ENCODE measurements at places on chromosomes 6 and 20.

GRCh38 chr20:34127792-34128191 is 15.7 kb upstream of the EIF2S2 start:
- no peak for DNase-seq

GRCh38 chr6:41591122-41591521 is 44.9 kb downstream of the FOXP4 start:
- no peak for DNase-seq

GRCh38 chr6:87049779-87050178 is 45.1 kb downstream of the CGA start:
- DNase-seq: no peak

DNA sequence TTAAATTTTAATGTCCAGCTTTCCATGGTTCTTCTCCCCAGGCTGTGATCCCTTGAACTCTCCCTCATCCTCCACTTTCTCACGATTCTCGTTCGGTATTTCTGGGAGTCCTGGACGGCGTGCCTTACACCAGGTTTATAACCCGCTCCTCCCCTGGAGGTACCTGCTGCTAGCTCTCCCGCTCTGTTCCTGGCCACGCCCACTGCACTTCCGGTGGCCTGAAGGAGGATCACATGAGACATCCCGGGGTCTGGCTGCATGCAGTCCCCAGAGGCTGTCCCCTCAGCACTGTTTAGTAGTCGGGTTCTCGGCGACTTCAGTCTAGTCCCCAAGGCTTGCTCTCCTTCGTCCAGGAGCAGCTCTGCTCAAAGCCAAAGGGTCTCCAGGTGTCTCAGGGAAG is 28.4 kb upstream of the GCLC start:
- no peak for DNase-seq

DNA sequence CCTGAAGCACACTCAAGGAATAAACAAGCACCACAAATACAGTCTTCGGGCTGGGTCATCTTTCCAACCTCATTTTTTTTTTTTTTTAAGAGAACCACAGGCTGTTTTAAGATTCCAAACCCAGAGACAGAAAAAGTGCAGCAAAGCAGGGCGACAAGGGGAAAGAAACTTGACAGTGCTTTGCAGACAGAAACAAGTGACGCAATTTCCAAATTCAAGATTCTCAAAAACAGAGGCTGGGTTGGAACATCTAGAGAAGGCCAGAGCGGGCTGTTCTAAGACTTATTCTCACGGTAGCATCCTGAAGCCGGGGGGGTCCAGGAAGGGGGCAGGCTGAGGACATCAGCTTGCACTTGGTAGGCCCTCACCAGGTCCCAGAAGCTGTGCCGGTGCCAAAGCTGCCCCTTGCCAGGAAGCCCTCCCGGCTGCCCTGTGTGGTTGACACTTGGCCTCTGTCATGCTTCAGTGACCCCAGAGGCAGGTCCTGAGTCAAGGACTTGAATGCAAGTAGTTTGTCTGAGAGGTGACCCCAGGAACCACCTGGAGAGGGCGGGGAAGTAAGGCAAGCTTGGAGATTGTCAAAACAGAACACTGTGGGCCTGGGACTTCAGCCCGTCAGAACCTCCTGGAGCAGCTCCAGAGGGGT is 50.5 kb downstream of the BMP7 start:
- DNase-seq: no peak

DNA sequence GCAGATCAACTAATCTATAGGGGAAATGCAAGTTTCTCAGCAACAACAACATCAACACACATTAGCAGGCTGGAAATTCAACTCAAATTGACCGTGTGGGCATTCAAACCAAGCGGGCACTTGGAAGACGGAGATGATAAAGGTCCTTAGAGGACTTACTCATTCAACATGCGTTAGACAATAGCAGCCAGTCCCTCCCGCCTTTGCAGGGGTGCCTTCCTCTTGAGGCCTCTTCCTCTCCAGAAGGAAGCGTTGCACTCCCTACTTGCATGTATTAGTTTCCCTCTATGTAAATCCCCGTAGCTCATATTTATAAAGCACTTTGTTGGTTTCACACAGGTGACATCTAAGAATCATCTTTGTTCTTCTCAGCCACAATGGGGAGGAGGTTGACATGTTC is 300.8 kb upstream of the STXBP5 start:
- DNase-seq: no peak

DNA sequence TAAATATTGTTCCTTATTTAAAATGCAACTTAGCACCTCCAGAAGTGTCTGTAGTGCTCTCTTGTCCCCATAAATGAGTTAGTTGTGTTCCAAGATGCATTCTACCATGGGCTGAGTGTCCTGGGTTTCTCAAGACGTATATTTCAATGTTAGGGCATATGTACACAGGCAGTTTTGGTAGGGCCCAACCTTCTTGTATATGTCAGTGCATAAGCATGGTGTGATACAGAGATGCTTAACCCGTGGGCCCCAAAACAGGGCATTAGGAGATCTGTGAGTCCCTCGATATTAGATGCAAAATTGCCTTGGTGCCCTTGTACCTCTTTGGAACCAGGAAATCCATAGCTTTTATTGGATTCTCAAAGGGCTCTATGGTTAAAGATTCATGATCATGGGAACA is 91.5 kb upstream of the HIVEP1 start:
- DNase-seq: no peak

DNA sequence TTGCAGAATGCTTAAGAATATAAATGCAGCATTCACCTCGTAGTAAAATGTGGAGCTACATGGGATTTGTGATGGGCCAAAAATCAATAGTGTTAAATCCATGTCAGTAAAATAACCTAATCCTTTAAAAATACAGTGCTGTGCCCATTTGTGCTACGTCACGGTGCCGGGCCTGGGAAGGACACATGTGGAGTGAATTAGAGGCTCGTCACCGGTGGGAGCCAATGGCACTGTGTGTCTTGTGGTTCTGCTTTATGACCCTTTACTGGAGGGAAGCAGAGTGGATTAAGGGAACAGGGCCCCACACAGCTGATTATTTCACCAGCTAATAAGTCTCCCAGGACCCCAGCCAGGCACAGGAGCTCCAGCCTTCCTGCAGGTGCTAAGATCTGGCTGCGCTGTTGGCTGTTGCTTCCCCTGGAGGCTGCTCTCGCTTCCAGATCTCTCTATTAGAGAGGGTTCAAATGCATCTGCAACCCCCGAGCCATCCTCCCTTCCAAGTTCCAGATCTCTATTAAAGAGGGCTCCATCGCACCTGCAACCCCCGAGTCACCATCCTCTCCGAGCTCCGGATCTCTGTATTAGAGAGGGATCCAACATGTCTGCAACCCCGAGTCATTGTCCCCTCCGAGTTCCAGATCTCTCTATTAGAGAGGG is 405.8 kb downstream of the CDH4 start:
- DNase-seq: no peak

- DNase-seq: no peak
Measured at GRCh38 chr6:56875961-56876360, 78.9 kb upstream of the BEND6 start.

GRCh38 chr20:56865055-56865454 is 235.9 kb downstream of the TFAP2C start:
- no peak for DNase-seq

GRCh38 chr6:46029602-46030001 is 13.9 kb upstream of the CLIC5 start:
- DNase-seq: no peak

GRCh38 chr20:22717466-22717865 is 133.1 kb upstream of the FOXA2 start:
- peak; percentile 27 for DNase-seq

GRCh38 chr6:17096652-17097051 is 5.2 kb upstream of the STMND1 start:
- DNase-seq: no peak

DNA sequence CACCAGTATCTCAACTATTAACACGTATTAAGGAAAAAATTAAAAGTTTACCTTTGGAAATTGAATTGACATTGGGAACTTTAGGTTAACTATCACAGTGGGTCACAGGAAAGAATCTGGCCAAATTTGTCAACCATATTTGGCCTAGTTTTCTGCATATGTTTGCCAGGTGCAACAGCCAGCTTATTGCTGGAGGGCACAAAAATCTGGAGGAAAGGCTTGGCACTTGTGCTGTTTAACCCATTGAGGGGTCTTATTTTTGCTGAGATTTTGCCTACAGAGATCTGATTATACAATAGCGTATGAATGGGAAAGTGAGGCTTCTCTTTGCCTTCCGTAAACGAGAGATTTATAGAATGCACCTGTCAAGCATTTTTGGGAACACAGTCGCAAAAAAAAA is 190.4 kb downstream of the PRL start:
- no peak for DNase-seq

DNA sequence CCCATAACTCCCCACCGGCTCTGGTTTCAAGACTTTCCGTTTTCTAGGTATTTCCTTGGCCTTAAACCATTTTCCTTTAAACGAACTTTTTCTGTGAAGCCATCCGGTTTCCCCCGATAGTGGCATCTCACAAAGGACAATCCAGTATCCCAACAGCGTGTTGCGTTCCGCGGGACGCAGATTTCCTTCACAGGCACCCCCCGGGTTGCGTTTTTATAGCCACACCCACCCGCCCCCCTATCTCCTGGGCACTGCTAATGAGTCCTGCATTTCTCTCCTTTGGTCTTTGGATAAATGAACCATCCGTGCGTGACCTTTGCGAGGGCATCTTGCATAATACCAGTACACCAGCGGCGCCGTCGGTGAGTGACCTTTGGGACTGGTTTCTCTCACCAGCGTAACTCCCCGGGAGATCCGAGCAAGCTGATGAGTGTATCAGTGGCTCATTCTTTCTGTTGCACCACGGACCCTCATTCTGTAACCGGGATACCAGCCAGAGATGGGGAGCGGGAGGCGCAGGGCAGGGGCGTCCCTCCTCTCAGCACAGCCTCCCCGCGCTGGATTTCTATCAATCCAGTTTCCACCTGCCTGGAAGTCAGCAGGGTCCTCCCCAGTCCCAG is 586 bp upstream of the NQO2 start:
- no peak for DNase-seq

GRCh38 chr6:92586236-92586977 is 833.0 kb downstream of the EPHA7 start:
- DNase-seq: no peak

DNA sequence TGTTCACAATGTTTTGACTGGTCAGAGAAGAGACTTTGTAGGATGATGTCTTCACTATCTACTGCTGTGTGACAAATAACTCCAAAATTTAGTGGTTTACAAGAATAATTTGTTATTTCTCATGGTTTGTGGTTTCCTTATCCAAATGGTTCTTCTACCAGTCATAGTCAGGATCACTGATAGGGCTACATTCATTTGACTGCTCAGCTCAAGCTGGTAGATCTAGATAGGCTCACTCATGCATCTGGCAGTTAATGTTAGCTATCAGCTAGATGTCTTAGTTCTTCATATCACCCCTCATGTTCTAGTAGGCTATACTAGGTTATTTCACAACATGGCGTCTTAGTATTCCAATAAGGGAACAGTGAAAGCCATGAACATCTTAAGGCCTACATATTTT is 131.0 kb downstream of the ID4 start:
- no peak for DNase-seq

DNA sequence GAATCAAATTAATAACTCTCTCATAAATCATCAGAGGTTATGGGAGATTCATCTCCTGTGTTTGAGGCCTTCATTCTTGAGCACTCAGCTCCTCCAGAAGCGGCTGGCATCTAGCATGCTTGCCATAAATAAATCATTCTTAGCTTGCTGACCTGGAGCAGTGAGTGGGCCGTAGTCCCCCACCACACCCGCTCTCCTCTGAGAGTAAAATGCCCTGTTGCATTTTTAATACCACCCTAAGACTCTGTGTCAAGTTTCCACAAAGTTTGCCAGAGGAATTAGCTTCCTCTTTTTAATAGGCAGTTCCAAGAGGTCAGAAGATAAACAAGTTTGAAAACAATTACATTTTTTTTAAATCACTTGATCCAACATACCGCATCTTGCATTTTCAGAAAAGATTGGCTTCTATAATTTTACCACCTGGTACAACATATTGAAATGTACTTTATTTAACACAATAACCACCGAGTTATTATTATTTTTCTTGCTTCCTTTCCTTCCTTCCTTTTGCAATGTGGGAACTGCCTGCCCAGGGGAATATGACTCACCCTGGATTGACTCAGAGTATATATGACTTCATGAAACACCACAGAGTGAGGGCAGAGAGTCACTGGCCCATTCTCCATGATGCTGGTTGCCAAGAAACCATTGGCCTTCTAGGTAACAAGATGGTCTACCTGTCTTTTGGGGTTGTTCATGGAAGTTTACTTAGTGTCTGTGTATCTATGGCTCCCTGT is 29.4 kb upstream of the CLIC5 start:
- DNase-seq: peak; percentile 64

DNA sequence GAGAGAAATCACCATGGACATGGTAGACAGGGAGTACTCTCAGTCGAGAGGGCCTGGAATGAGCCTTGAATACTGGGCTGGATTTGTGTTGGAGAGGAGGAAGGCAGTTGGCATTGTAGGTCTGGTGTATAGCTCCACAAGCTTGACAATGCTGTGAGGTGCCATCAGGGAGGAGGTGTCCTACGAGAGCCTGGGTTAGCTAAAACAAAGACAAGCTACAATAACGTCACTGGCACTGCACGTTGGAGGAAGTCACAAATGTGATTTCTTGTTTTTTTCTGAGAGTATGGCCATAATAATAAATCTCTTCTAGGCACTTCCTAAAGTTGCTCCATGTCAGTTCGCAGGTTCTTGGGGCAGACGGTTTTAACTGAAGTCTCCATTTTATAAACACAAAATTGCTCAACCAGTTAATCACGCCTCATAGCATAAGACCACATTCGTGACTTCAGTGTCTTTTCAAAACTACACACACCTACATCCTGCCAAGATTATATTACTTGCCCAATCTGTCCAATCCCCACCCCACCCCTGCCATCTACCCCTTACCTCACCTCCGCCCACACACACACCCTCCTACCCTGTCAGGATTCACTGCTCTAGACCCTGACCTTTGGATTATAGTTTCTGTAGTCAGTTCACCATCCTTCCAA is 4.4 kb upstream of the HLA-DMB start:
- DNase-seq: no peak

DNA sequence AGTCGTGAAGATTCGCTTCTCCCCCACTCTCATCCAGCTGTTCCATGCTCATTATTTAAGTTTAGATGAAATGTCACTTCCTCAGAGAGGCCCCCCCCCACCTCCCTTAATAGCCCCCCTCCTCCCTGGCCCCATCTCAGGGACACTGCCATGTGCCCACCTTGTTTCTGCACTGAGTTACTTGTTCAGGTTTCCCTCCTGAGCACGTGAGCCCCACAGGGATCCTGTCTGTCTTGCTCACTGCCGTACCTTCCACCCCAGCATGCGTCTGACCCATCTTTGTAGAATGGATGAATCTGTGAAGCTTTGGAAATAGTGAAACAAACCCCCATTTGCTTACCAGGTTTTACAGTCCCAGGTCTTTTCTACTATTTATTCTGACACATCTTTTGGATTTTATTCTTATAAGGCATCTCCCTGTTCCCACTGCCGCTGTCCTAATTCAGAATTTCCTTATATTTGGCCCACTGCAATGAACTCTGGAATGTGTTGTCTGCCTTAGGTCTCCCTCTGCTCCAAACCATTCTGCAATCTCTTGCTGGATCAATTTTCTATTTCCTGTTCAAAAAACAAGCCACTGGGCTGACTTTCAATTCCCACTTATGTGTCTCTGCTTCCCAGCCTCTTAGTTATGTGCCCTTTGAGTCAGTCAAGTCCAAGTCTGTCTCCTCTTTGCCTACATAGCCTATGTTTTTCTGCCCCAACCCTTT is 136.5 kb upstream of the ECI2 start:
- no peak for DNase-seq

Data from HTR-8/SVneo (cell line).